ENCODE measurements at places on chromosomes 1 and 21.

DNA sequence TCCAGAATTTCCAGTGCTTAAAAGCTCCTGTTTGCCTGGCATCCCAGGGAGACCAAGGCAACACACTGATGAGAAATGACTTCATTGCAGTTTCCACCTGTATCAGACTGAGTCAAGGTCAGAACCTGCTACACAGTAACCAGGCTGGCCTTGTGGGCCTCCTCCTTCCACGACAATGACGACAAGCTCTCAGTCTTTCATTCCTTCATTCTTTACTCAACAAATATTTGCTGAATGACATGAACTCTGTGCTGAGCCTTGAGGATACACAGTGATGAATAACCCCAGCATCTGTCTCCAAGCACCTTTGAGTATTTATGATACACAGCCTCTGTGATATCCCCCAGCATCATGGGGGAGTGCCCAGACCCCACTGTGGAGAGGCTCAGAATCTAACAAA, 8.9 kb upstream of the LCE5A start:
- no peak for DNase-seq

DNA sequence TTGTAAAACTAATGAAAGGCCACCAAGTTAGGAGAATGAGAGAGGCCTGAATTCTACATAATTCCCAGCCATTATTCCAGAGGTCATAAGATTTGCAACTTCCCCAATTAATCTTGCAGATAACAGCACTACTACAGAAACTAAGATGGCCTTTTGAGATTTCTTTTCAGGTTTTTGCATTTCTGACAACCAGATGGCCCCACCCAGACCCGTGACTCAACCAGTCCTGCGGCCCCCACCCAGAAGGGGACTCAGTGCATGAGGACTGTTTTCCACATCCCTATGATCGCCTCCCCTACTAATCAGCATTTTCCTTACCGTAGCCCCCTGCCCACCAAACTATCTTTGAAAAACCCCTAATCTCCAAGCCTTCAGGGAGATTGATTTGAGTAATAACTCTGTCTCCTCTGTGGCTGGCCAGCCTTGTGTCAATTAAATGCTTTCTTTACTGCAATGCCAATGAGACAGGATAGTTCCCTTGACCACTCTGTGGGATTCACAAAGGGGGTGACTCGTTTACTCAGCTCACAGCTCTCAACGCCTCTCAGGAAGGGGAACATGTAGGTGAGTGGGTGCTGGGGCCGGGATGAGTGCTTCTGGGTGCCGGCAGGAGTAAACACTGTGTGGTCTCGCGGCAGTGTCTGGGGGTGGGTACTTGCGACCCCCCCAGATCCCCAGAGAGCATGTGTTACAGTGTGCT, 10.5 kb upstream of the CNIH3 start:
- DNase-seq: no peak

GRCh38 chr1:83790446-83790845, 208.5 kb downstream of the TTLL7 start:
- DNase-seq: no peak

- no peak for DNase-seq
Observed at GRCh38 chr1:76959556-76959955, 92.3 kb downstream of the ST6GALNAC5 start.

GRCh38 chr1:216531263-216532239, 108.3 kb upstream of the USH2A start:
- no peak for DNase-seq

DNA sequence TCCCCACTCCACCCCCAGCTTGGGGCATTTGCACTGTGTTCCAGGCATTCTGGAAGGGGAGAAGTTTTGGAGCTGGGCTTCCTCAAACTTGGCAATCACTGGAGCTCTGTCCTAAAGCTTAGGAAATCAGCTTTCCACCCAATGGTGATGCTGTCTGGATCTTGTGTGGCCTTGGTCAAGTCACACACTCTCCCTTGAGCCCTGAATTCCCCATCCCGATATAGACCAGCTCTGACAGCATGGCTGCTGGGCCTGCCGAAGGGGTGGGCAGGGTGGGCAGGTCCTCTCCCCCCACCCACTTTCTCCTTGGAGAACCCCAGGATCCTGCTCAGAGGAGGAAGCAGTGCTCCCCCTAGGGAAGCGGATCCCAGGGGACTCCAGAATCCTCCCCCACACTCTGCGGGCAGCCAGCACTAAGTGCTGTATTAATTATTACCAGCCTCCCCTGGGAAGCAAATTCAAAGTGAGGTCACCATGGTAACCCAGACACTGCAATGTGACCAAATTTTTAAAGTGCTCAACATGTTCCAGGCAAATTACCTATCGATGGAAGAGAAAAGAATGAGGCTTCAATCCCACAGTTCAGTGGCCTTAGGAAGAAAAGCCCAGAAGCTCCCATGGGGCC, 21.3 kb upstream of the LDLRAP1 start:
- no peak for DNase-seq

DNA sequence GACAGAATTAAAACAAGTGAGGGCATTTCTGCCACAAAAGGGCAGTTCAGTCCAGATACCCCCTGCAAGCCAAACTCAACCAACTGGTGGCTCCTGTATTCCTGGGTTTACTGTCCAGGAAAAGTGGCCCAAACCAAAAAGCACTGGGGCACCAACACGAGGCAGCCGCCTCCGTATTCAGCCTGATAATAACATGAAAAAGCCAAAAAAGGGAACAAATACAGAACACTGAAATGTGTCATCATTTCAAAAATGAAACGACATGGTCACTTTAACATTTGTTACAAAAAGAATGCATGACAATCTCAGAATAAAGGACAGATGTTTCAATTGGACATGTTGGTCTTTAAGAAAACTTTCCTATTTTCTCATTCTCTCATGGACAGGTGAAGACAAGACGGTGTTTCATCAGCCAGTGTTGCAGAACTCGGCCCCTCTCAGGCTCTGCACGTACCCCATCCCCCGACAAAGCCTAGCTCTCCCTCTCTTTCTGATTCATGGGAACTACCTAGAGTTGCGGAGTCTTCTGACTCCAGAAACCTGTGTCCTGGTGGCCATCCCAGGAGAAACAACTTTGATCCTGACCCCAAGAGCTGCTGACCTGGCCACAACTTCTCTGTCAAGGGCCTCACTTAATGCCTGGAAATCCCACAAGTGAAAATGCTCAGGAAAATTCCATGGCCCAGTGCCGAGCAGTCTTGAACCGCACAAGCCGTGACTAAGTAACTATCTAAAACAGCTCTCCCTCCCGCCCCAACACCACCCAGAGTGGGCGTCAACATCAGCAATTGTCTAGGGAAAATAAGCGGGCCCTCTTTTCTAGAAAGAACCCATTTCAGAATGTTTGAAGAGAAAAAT, 27.1 kb downstream of the ZBTB17 start:
- DNase-seq: no peak

DNA sequence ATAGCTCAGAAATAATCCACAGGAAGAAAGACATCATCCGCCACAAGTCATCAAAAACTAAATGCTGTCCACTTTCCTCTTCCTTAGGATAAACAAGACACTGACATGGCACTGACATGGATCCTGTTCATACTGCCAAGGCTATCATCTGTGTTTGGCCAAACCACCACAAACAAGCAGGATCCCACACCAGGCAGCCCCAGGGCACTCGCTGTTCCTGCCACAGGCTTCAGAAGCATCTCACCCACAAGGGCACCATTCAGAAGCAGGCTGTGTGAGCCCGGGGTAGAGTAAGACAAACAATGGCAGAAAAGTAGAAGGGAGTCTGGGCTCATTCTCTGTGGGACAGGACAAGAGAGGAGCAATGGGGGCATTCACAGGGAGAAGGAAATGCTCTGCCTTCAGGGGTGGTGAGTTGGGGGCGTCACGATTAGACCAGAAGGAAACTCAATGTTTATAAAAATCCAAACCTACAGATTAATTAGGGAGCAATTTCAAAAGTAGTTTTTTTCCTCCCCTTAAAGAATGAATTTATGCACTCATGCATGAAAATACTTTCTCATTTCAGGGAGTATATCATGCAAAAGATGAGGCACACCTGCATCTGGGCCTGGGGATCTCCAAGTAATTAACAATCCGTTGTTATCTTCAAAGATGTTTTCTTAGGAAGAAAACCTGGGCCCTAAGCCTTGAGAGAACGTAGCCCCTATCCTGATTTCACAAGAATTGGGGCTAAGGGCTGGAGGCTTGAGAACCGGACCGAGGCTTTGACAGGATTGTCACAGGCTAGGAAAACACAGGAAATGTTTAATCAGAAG, 43.3 kb upstream of the ATP1A1 start:
- DNase-seq: no peak

DNA sequence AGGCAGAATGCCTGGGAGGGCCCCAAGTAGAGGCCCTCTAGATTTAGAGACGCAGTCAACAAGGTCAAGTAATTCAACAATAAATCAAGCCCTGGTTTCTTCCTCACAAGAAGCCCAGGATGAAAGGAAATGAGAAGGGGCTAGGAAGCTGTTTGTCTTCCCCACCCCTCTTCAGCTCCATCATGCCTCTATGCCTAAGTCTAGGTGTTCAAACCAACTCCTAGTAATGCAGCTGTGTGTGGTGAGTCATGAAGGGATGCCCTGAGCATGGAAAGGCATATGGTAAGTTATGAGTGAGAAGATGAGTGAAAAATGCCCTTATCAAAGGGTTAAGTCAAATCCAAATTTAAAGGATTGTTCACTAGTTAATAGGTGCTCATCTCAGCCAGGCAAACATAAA, 339.5 kb downstream of the KCNH1 start:
- no peak for DNase-seq

DNA sequence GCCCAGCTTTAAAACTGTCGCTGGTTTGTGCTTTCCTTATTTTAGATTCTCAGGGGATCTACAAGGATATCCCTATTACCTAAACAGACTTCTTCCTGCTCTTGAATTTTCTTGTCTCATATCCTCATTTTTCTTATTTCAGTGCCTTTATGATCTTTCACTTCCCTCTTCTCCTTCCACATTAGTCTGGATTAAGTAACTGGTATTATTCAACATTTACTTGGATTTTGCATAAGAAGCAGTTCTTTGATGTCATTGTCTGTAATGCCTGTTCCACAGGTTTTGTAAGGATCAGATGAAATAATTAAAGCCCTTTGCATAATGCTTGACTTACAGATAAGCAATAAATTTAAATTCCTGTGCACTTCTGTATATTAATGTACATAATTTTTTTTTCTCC, 26.5 kb downstream of the CXADR start:
- no peak for DNase-seq

DNA sequence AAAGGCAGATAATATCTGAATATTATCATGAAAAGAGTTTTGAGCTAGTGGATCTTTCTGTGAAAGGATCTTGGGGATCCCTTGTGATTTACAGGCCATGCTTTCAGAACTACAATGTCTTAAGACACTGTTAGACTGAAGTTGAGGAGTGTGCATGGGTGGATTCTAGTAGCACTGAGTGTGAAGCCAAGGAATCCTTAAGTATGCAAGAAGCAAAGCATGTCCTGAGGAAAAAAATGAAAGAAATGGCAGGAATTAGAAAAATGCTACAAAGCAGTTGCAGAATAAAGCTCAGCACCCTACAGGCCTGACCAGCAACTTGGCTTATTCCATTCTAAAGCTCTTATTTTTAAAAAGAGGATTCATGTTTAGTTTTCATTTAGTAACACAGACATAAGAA, 11.9 kb downstream of the STX6 start:
- DNase-seq: no peak

DNA sequence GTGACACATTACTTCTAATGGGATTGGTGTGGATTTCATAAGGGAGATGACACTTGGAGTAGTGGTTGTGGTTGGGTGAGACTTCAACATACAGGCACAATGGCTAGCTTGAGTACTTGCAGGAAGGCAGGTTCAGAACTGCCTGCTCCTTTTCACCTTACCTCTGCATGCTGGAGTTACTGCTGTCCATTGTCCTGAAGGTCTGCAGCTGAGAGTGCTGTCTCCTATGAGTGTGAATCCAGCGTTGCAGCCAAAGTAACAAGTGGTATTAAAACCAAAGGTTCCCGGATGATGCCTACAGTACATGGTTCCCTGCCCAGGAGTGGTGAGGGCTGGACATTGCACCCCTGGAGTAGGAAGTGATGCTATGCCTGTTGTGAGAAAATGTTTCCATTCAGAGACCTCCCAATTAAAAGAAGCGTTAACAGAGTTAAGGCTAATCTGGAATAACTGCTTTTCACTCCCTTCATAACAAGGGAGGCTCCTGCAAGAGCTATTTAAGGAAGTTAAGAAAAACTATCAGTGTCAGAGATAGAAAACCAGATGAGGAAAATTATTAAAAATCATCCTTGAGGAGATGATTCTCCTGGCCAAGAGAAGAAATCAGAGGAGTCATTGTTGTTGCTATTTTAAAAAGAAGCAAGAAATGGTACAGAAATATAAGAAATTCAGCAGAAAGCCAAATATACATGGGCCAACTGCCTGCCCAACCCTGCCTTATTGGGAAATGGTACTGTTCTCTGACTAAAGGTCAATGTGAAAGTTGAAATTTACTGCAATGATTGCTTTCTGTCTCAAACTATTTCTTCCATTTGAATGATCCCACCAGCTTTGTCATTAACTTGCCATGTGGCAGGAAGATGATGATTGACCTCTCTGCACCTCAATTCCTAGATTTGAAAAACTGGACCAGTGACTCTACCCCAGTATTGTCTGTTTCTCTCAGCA, 9.8 kb upstream of the F5 start:
- DNase-seq: peak; percentile 43

DNA sequence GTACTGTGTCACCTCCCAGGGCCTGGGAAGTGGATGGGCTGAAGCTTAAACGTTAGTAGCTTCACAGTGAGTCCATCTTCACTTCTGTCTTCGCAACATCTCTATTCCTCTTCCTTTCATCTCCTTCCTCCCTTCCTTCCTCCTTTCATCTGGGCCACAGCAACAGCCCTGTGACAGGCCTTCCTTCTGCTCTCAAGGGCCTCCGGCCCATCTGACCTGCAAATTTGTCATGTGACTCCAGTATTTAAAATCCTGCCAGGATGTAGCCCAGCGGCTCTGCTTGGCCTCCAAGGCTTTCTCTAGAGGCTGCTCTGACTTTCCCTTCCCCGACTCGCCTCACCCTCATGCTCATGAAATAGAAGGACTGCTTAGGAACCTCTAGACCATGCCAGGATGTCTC, 10.9 kb upstream of the BATF3 start:
- DNase-seq: no peak

DNA sequence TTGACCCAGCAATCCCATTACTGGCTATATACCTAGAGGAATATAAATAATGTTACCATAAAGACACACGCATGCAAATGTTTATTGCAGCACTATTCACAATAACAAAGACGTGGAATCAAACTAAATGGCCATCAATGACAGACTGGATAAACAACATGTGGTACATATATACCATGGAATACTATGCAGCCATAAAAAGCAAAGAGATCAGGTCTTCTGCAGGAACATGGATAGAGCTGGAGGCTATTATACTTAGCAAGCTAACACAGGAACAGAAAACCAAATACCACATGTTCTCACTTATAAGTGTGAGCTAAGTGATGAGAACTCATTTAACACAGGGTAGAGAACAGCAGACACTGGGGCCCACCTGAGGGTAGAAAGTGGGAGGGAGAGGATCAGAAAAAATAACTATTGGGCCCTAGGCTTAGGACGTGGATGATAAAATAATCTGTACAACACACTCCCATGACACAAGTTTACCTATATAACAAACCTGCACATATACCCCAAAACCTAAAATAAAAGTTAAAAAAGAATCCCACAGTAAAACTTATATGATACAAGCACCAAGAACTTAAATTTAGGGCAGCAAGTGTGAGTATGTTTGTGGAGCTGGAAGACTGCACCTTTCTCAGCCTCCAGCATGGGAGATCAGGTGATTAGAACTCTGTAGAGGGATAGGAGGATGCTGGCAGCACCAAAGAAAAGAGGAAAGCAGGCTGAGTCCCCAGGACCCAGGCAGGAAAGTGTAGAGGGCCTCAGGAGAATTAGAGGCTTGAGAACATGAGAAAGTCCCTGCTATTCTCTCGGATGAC, 320.8 kb upstream of the USP24 start:
- no peak for DNase-seq
